NCI-H1417 (cell line): ENCODE measurements at places on chromosomes 7 and 10.

DNA sequence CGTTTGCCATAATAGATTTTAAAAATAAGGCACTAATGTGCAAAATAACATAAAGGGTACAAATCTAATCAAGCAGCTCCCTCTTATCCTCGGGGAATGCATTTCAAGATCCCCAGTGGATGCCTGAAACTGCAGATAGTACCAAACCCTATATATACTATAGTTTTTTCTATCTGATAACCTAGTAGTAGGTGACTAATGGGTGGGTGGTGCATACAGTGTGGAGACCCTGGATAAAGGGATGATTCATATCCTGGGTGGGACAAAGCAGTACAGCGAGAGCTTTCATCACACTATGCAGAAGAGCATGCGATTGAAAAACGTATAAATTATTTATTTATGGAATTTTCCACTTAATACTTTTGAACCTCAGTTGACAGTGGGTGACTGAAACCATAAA lies 464.5 kb downstream of the GRID1 start:
- DNase-seq: no peak

- DNase-seq: no peak
Observed at GRCh38 chr7:15306296-15306695, 255.5 kb downstream of the AGMO start.

GRCh38 chr7:120724448-120724847 lies 133.5 kb downstream of the TSPAN12 start:
- no peak for DNase-seq

- no peak for DNase-seq
Observed at GRCh38 chr7:112089551-112089950, 116.6 kb downstream of the DOCK4 start.

- DNase-seq: no peak
Observed at GRCh38 chr7:116041615-116042014, 11.1 kb upstream of the TFEC start.
